ELF-1 (cell line): ENCODE measurements at places on chromosomes 3 and 15.

- no peak for DNase-seq
These were observed 55.7 kb downstream of the IQSEC1 start for GRCh38 chr3:13017361-13018042.

- no peak for DNase-seq
These were observed 274.3 kb upstream of the TRIM42 start for GRCh38 chr3:140403608-140404007.

DNA sequence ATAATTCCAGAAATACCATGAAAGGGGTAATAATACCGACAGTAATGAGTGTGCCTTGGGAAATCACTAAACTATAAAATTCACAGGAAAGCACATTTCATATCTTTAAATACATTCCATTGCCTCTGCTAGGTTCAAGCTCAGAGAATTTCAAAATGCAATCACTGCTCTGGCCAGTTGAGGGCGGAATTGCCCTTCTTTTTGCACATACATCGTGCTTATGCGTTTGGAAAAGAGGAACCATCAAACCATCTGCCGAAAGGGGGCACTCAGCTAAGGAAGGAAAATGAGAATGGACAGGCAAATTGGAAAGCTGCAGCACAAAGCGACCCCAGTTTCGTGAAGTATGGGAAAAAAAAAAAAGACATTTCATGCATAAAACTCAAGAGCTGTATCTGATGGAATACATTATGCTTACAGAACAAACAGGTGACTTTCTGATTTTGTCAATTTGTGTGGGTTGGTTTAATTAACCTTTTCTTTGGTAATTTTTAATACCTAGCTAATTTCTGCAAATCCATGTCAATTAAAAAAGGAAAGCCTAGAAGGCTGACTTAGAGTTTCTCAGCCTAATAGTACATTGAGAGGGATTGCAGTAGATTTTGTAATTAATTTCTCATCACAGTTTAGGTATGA is 61.4 kb downstream of the TUSC7 start:
- peak; percentile 84 for DNase-seq

DNA sequence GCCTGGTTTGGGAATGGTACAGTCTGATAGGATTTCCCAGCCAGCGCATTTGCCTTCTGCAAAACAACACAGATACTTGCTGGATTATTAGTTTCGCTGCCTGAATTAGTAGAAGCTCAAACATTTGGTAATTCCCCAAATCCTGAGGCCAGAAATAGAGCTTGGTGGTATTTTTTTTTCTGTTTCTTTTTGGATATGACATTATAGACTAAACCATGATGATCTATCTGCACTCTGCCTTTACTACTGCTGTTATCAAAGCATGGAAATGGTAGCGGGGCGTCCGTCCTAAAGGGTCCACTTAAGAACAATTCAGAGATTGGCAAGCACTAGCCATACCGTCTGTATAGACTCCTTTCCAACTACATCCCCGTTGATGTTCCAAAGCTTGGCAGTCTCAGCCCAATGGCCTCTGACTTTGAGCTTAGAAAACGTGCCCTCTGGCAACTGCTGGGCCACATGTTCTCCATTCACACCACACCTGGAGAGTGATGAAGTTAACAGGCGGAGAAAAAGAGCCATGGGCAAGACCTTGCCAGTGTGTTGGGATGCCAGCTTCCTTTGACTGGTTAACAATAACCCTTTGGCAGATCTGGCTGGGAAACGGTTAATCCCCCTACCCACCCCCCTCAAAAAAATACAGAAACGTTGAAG is 241.0 kb upstream of the NR2F2 start:
- DNase-seq = peak; percentile 27

DNA sequence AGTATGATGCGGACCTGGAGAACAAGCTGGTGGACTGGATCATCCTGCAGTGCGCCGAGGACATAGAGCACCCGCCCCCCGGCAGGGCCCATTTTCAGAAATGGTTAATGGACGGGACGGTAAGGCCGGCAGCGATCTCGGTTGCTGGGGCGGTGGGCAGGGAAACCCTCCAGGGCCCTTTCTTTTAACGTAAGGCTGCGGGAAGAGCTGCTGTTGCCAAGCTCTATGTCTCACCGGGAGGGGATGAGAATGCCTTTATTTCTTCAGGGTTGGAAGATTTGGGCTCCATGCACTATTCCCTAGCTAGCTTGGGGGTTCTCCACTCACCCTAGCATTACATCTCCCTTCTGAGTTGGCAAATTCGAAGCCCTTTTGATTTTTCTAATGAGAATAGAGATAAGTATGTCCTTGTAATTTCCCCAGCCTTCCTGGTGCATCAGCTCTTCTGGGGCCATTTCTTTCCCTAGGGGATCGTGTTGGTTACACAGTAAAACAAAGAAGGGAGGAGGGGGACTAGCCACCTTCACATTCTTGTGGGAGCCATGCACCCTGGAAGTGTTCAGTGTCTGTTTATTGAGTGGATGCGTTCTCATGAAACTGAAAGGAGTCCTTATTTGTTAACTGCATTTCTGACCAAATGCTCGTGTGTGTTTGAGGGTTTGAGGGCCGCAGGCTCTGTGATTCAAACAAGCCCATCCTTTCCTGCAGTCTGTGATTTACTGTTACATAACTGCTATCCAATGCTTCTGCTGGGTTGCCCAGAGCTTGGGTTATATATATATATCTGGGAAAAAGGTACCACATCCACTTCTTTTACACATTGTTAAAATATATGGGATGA is 982 bp downstream of the TAGLN3 start:
- DNase-seq = peak; percentile 13

DNA sequence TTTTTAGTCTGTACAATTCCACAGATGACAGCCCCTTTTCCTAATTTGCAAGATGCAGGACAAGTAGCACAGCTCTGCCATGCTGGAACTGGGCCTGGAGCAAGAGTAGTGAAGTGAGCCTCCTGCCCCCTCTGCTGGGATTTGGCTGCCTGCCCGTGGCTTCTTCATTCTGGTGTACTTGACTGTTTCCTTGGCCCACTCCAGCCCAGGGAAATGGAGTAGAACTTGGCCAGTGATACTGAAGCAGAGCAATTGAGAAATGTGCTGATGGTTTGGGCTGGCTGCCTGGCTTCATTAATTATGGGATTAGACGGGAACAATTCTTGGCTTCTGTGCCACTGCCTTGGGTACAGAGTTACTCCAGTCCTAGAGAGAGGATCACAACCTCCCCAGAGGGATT is 2.8 kb downstream of the GPD1L start:
- DNase-seq = no peak

DNA sequence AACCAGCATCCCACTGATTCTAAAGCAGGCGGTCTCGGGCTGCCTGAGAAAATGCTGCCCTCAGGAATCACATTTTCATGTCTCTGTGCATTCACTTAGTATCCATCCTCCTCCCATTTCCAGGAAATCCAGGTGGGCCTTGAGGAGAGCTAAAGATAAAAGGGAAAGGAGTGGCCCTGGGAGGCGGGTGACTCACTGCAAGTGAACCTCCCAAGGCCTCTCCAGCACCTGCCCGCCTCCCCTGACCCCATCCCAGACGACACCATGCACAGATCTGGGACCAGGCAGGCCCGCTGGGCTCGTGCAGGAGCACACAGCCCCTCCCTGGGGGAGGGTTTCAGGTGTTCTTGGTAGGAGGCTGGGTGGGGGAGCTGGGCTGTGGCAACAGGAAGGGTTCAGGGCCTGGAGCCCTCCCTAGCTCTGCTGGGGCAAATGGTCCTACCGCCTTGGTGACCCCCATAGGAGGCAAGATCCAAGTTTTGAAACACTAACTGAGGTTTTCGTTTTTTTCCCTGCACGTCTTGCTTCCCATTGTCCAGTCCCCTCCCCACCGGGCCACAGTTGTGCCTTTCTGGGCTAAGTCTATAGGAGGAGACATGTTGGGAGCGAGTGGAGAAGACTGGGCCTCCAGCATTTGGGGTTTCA is 22.2 kb downstream of the MELTF start:
- DNase-seq = no peak

- no peak for DNase-seq
These were observed 95.9 kb downstream of the TLE3 start for GRCh38 chr15:70001859-70002258.

- DNase-seq = no peak
These were observed 246.5 kb downstream of the ULK4 start for GRCh38 chr3:41715376-41715775.

DNA sequence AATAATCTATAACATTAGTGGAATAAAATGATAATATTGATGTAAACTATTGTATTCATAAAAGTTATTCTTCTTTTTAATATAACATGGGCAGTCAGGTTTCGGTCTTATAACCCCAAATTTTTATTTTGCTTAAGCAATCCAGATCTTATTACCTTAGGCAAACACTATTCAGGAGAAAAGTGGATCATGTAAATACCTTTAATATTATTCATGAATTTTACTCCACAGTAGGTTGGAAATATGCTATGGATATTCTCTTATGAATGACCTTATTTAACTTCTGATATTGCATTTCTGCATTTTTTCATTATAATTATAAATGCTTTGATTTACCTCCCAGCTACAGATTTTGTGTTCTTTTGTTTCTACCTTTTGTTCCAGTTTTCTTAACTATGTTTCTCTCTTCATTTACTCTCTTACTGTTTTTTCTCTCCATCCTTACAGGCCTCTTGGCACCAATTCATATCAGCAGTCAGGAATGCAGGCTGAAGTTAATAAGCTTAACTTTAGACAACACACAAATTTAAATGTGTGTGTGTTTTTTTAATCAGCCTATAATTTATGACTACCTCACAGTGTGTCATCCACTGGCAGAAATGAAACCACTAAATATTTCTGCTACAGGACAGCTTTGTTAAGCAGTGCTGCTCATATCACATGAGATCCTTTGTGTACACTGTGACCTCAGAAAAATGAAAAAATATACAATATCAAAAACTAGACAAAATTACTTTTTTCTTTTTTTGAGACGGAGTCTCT is 111.0 kb downstream of the NSUN3 start:
- no peak for DNase-seq

DNA sequence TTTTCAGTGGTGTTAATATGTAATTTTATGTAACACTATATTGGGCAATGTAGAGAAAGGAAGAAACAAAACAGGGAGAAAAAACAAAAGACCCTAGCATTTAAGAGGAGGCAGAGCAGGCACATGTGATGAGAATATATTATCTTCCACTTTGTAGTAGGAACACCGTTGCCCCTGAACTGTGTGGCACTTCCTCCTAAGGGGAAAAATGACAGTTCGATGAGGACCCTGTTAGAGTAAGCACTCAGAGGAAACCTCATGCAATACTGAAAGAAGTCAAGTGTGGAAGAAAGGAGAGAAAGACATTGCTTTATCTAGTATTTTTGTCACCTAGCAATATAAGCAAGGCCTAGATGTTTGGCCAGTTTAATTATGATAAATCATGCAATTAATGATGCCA is 32.2 kb downstream of the ARPP21 start:
- no peak for DNase-seq
